Amniotic stem cell (primary cell): ENCODE measurements at places on chromosomes 11 and 22.

GRCh38 chr11:131712897-131713296 lies 342.5 kb downstream of the NTM start:
- no peak for DNase-seq

- DNase-seq = no peak
Measured at GRCh38 chr11:80240245-80240644, 799.4 kb upstream of the TENM4 start.

DNA sequence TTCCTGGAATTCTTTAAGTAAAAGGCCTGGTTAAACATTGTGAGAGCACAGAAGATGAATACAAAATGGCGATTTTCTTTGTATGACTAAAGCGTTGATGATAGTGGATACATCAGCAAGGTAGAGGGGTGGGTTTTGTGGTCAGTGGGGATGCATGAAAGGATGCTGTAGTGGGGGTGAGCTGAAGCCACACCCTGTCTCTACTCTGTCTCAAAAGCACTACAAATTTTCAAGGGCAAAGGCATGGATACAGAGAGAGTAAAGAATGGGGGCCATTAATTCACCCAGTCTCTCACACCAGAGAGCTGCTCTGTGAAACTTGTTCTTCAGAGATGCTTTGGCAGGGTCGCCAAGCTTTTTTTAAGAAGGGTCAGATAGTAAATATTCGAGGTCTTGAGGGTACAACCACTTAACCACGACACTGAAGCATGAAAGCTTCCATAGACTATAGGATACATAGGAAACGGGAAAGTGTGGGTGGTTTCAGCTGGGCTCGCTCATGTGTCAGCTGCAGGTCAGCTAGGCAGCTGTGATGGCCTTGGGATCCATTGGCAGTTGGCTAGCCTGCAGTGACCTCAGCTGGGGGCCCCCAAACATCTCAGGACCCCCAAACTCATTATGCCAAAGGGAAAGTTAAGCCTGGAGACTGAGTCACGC lies 8.3 kb downstream of the TMEM138 start:
- DNase-seq = no peak

- DNase-seq = no peak
Measured at GRCh38 chr11:126061707-126062678, 673 bp downstream of the CDON start.

- no peak for DNase-seq
Measured at GRCh38 chr11:17387254-17387653, 1.2 kb downstream of the KCNJ11 start.
